DMS153 (cell line): ENCODE measurements at places on chromosomes 11 and 22.

GRCh38 chr11:1564535-1565172 is 7.4 kb downstream of the DUSP8 start:
- no peak for DNase-seq

- DNase-seq: no peak
These were observed 27.4 kb downstream of the TUG1 start for GRCh38 chr22:30996462-30996861.

DNA sequence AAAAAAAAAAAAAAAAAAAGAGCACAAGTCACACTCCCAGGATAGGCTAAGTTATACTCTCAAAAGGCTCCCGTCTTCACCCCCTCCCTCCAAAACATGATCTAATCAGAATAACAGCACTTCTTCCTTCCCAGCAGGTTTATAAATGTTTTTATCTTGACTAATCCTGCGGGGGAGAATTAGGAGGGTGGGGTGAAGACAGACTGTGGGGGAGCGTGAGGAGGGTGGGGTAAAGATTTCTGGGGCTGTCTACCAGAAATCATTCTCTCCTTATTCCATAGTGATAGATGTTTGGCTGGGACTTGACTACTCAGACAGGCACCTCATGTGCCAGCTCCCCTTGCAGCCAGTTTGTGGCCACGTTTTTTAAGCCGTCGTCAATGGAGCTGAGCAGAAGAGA is 17.0 kb downstream of the KCNE3 start:
- no peak for DNase-seq

GRCh38 chr11:58757439-58757838 is 25.7 kb upstream of the GLYAT start:
- DNase-seq: no peak

- DNase-seq: no peak
These were observed 29.8 kb downstream of the ADAMTS15 start for GRCh38 chr11:130478204-130478701.

DNA sequence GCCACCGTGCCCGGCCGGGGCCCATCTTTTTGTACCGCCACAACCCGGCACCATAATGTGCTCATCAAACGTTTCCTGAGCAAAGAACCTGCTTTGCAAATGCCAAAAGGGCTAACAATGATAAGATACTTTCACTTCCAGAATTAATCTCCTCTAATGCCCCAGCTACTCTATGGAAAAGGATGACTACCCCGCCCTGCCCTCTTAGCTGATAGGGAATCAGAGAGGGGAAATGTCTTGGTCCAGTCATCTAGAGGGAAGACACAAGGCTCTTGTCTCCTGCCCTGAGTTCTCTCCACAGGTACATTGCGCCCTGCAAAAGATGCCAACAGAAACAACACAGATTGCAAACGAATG is 586 bp downstream of the TTLL1 start:
- DNase-seq: no peak

DNA sequence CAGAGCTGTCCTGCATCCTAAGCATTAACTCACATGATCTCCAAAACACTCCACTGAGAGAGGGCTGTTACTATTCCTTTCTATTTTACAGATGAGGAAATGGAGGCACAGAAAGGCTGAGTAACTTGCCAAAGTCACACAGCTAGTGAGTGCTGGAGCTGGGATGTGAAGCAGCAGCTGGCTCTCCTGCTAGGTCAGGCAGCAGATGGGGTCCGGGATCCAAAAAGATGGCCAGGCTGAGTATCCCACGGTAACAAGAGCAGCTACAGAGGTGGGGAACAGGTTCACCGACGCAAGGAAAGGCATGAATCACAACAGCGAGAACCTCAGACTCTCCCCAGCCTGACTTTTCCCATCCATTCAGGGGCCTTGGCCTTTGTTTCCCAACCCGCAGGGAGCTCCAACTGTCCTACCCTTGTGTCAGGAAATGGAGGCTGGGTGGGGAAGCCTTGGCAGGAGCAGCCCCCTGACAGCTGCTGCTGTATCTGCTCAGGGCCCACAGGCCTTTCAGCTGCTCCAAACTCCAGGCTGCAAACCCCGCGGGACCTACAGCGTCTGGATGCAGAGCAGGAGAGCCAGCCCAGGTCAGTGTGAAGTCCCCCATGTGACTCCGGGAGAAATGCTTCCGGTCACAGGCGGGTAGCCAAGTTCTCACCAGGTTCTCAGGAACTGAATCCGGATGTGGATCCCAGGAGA is 29.5 kb downstream of the DKK3 start:
- DNase-seq: no peak

- DNase-seq: no peak
These were observed 1309.4 kb downstream of the TBC1D22A start for GRCh38 chr22:48071828-48072227.

GRCh38 chr11:98277251-98277912 is 743.4 kb upstream of the CNTN5 start:
- peak; percentile 34 for DNase-seq

- DNase-seq: peak; percentile 22
These were observed 19.5 kb downstream of the IL17REL start for GRCh38 chr22:49992921-49993648.
